Activated naive CD4-positive, alpha-beta T cell treated with Interleukin-2 at 50 U/mL for 16 hours (primary cell): ENCODE measurements at places on chromosomes 2 and 18.
A peak's percentile ranks its signal among the peaks of the same experiment; 100 is the strongest.

DNA sequence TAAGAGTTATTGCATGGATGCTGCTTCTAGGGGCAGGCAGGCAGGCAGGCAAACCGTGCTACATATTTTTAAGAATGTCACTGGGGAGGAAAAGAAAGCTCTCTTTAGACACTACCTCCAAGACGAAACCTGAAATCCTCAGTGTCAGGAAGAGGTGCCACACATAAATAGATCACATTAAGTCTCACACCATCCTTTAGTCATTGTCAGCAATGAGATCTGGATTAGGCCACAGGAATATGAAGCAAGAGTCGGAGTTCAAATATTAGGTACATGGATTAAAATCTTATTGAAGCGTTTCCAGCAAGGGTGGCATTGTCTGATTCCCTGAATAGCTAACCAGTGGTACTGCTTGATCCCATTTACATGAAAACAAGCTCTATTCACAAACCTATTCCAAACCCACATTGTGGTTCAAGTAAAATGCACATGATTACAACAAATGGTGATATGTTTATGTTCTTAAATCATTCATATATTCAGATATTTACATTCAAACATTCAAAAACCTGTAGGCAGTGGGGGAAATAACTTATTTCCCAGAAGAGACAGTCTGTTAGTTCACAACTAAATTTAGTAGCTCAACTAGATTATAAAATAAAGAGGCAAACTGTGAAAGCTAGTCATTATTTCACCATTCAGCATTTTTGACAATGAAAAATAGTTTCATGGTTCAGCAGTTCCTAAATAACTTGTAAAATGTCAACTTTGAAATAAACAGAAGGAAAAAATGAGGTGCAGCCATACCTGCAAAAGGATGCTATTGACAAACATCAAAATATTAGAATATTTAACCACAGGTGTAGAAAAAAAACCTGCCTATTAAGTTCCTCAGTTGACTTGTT lies 195.4 kb upstream of the SIX3 start:
- DNase-seq: no peak

GRCh38 chr2:236075802-236076201 lies 92.4 kb downstream of the GBX2 start:
- DNase-seq: no peak

DNA sequence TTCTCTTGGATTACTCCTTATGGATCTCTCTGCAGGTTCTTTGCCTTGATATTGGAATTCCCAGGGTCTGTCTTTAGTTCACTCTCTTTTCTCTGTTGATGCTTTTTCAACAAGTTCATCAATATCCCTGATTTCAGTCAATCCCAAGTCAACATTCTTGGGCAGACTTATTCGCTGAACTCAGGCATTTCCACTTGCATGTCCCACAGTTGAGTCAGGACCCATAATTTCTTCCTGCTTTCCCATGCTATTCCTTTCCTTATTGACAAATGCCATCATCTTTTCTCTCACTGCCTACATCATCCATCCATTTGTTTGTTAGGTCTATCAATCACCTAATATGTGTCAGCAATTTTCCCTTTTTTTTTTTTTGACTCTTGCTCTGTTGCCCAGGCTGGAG lies 11.6 kb downstream of the GPD2 start:
- DNase-seq: no peak

- DNase-seq: peak; percentile 39
Measured at GRCh38 chr18:75211953-75212750, 1.6 kb downstream of the TSHZ1 start.

DNA sequence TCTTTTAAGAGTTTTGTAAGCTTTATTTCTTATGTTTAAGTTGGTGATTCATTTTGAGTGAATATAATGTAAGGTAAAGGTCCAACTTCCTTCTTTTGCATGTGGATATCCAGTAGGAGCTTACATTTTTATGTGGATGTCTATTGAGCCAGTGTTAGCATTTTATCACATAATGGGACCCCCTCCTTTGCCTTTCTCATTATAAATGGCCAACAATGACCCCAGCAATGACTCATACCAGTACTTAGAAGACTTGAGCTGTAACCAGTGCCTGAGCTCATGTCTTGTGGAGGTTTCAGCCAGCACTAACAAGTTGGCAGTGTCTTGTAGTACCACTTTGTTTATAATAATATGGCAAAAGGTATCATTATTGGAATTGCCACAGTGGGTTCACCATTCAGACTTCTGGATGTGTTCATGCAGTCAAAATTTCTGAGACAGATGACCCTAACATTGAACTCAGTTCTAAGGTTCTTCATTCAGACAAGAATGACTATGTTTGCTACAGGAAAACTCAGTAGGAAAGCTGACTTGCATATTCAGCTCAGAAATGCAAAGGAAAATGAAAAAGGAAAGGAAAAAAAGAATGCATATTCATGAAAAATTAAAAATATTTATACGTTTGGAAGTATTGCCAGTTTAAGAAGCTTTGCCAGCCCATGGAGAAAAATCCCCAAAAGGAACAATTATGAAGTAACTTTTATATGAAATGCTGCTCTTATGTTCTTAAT lies 41.0 kb downstream of the CDKL4 start:
- no peak for DNase-seq

GRCh38 chr2:231457101-231457500 lies 7.2 kb downstream of the NCL start:
- no peak for DNase-seq

DNA sequence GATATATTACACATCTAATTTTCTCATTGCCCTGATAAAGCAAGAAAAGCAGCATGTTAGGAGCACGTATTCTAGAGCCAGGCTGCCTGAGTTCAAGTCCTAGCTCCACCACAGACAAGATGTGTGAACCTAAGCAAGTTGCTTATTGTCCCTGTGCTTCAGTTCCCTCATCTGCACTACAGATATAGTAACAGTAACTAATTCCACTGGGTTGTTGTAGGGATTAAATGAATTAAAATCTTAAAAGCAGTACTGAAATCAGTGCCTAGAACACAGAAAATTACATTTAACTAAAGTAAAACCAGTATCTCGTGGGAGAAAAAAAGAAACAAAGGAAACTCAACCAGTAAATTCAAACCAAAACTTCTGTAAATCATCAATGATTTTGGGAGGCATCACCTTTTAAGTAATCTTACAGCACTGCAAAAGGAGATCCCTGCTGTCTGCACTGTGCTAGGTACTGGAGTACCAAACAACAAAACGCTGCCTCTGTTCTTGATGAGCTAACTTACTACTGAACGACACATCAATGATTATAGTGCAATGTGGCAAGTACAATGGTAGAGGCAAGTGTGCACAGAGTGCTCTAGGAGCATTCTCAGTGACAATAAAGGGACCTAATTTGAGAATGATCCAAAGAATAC lies 7.9 kb downstream of the MAP3K2 start:
- DNase-seq: no peak
